ENCODE measurements at places on chromosomes 2 and 18.
A peak's percentile ranks its signal among the peaks of the same experiment; 100 is the strongest.

GRCh38 chr2:204234879-204235278 lies 298.3 kb downstream of the ICOS start:
- DNase-seq, result peak; percentile 2

GRCh38 chr2:235579128-235579527 lies 85.3 kb downstream of the AGAP1 start:
- no peak for DNase-seq

DNA sequence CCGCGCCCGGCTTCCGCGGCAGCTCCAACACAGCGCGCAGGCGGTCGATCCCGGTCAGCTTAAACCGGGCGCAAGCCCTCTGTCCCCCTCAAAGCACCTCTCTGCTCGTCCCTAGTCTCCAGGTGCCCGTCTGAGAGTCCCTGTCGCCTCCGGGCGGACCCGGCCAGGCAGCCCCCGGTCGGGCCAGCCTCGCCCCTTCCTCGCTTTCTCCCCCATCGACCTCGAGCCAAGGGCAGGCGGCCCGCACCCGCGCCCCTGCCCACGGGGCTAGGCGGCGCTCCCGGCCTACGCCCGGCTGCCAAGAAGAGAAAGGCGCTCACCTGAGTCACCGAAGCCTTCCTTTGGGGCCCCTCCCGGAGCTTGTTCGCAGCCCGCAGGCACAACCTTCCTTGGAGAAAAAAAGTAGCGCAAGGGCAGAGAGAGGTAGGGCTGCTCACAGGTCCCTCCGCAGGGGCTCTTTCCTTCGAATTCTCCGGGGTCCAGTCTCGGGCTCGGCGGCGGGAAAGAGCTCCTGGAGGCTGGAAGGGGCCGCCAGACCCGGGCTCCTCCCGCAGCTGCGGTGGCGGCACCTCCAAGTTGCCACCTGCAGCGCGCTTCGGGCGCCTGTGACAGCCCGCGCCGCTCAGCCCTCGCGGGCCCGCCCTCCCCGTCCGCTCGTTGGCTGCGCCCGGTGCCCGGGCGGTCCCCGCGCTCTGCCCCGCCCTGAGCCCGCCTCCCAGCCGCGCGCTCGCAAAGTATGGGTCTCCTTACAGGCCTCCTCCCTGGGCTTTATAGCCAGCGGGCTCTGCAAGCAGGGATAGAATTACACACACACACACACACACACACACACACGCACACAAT lies 86.5 kb upstream of the EPB41L3 start:
- DNase-seq, result peak; percentile 68

- DNase-seq, result no peak
These were observed 198.7 kb downstream of the PTGR3 start for GRCh38 chr18:75010278-75010677.

GRCh38 chr18:7601936-7602335 lies 34.8 kb downstream of the PTPRM start:
- no peak for DNase-seq

DNA sequence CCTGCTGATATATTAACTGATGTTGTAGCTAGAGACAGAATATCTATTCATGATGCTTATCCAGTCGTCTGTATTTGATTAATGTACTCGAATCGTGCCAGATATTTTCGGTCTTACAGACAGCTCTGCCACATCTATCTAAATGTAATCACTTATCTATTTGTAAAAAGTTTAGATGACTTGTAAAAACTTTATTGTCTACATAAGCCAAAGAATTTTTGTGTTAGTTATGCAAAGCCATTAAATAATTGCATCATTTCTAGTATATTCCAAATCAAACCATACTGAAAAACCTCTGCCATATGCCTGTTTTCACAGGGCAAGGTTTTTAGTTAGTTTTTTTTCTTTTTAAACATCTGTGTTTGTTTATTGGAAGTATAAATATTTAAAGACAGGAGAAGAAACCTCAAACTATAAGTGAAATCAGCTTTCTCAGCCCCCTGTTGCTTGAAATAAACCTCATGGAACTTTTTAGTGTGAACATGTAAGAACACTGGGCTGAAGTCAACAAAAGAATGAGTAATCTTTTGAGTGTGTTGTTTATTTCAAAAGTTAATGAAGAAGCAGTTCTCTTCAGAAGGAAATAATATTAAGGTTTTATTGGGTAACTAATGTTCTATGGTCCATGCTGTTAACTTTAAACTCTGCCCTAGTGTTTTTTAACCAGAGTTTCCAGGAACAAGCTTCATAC lies 657.6 kb upstream of the SYT4 start:
- DNase-seq, result peak; percentile 85

GRCh38 chr18:34870555-34871310 lies 160.6 kb downstream of the DTNA start:
- DNase-seq, result no peak

- no peak for DNase-seq
These were observed 6.0 kb downstream of the RPIA start for GRCh38 chr2:88697370-88698026.

- DNase-seq, result no peak
These were observed 4.2 kb downstream of the SERPINB7 start for GRCh38 chr18:63779386-63779785.

DNA sequence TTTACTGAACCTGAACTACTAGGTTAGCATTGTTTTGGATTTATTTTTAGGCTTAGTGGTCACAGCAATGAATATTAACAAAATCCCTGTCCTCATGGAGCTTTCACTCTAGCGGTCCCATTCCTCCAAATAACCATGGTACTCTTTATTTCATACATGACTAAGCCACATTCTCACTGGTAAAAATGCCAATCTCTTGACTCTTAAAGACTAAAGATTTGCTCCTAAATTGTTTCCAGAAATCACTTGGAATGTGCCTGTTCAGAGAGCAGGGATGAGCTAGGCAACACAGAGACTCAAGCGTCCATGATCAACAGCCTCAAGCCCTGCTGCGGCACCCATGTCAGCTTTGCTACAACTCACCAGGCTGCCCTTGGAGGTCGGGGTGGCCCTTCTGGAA lies 13.5 kb downstream of the LMAN1 start:
- no peak for DNase-seq

DNA sequence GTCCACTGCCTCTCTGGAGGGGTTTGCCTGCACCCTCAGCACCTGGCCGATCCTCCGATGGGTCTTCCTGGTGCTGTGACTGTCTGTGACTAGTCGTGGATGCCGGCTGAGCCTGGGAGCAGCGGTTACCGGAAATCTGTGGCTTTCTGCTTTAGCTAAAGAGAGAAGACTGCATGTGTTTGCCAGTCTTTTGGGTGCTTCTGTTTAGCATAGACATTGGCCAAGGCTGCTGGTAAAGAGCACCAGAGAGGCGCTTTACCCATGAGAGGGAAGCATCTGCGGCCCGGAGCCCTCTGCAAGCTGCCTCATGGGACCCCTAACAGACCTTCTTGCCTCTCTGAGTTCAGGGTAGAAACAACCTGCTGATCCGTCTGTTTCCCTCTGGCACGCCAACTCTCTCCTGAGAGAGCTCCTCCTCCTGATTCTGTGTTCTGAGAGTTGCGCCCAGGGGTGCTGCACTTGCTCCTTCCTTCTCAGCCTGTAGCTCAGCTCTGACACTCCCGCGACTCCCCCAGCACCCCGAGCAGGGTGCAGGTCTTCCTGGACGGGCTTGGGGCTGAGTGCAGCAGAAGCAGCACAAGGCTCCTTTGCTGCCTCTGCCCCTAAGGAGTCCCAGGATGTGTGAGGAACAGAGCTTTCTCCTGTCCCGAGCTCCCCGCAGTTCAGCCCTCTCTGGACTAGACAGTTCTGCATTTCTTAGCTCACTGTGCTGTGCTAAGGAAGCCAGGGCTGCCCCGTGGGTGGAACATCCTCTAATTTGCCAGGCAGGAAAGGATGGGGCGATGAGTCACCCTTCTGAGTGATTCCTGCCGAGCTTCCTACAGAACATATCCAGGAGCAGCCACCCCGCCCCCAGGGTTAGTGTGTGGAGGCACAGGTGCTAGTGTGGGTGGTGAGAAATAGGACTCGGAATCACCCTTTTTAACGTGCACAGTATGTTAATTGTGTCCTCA lies 203.2 kb downstream of the SH3RF3 start:
- DNase-seq, result peak; percentile 94

GRCh38 chr2:27849558-27850205 lies 40.5 kb downstream of the RBKS start:
- no peak for DNase-seq

- DNase-seq, result no peak
These were observed 125.9 kb downstream of the ESCO1 start for GRCh38 chr18:21474621-21475020.

- DNase-seq, result peak; percentile 86
These were observed 781 bp upstream of the SLC5A6 start for GRCh38 chr2:27212626-27213471.

- peak; percentile 97 for DNase-seq
These were observed at the start of gene TMBIM1 for GRCh38 chr2:218292048-218293014. TMBIM1 (minus strand) TSS chr2:218292503; CDS start chr2:218282141, 10,362 bp downstream.

GRCh38 chr2:98464772-98465310 lies 20.2 kb downstream of the INPP4A start:
- DNase-seq, result no peak

GRCh38 chr2:154855138-154855537 lies 156.6 kb downstream of the KCNJ3 start:
- DNase-seq, result no peak

DNA sequence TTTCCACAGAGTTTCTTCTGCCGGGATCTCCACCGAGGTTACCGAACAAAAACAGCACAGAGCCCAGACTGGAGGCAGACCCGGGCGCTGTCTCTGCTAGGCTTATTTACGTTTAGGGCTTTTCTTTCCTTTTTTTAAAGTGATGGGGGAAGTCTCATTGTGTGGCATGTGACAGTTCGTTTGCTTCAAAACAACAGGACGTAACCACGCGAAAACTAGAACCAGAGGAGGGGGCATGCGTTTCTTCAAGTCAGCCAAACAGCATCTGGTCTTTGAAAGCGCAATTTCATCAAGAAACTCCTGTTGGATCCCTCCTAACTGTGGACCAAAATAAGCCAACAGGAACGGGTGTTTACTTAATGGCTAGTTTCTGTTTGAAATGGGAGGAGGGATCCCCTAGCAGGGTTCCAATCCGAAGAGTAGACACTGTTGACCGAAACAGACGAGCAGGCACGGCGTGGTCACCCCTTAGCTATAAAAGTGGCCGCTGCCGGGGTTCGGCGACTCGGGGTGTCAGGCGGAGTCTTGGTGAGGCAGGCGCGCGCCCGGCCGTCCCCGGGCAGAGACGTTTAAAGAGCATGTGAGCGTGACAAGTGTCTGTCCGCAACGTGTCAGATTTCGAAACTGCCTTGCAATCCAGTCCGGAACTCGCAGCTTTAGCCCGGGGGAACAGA lies 997 bp upstream of the TGIF1 start:
- DNase-seq, result peak; percentile 98

GRCh38 chr2:190970160-190970559 lies 43.8 kb downstream of the STAT1 start:
- no peak for DNase-seq

DNA sequence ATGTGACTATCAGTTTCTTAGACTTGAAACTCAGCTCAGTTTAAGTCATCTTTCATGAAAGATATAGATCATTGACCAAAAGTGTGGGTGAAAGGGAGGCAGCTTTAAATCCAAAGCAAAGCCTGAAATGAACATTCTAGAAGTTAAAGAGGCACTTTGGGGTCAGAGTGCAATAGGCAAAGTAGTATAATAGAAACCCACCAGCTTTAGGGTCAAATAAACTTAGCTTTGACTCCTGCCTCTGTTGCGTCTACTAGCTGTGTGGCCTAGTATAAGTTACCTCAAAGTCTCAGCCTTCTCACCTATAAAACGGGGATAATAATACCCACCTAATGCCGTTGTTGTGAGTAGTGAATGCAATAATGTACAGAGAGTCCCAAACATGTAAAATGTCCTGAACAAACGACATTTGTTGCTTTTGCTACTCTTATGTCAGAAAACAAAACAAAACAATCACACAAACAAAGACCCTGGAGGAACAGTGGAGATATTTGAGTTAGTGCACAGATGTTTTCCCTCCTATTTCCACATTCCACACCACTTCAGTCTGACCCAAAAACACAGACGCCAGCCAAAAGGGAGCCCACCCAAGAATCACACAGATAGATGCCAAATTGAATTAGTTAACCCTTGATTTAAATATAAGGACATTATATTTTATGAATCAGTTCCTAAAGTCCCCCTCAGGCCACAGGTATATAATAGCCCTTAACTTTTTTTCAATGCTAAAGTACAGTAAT lies 657.0 kb downstream of the ARHGAP15 start:
- DNase-seq, result no peak

DNA sequence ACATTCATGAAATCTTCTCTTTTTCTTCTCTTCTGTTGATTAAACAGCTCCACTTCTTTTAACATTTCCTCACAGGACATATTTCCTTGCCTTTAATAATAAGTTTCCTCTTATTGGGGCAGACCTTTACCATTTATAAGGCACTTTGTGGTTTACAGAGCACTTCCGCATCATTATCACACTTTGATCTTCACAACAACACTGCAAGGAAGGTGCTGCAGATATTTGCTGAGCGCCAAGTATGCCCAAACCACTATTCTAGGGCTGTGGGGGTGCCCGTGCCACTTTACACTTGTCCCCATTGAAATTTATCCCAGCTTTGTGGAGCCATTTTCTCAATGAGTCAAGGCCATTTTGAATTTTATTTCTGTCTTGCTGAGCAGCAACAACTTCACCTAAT lies 246.6 kb downstream of the SS18 start:
- no peak for DNase-seq

DNA sequence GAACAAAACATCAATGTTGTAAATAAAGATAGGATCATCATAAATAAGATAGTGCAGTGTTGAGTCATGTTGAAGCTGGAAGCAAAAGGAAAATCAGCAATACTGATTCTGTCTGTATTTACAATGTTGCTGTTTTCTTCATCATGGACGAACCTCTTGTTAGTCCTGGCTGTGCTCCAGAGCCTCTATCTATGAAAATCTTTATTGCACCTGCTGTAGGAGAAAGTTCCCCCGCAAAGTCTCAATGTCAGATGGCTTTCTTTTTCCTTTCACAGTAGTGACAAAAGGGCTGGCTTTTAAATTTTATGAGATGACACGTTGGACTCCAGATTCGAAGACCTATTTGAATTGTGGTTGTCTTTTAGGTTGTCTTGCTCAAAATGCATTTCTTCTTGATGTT lies 98.5 kb upstream of the LRRTM1 start:
- no peak for DNase-seq

DNA sequence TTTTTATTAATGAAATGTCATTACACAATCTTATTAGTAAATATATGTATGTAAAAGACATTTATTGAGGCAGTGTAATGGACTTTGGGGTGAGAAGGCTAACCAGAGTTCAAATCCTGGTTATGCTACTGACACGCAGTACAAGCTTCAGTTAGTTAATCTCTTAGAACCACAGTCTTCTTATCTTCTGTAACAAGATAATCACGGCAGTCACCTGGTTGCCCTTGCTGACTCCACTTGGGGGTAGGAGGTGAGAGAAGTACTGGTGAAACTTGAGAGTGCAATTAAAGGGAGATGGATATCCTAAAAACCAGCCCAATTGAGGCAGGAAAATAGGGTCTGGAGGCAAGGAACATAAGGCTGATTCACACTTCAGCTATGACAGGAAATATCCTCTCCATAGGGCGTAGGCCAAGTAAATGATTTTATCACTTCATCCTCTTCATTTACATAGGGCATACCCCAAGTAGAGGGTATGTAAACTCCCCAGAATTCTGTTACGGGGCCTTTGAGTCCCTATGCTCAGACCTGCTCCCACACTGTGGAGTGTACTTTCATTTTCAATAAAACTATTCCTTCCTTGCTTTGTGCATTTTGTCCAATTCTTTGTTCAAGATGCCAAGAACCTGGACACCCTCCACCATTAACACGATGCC lies 21.3 kb downstream of the SKA1 start:
- DNase-seq, result no peak

GRCh38 chr18:60976976-60977375 lies 356.3 kb upstream of the CDH20 start:
- no peak for DNase-seq
